GM23338 (cell line): ENCODE measurements at places on chromosomes 16 and 17. TPM values are rescaled to one million over a fixed set of nuclear protein-coding genes. Genes with fewer than 3 reads are reported as not detected.

ALDH3A1 gene
- total RNA-seq: 0.17 and 1.0 TPM in 2 replicates

ZSCAN10 gene
- 434 and 519 TPM in 2 replicates for total RNA-seq

TRAF4 gene
- 117 and 152 TPM in 2 replicates for total RNA-seq

ABCA9 gene
- total RNA-seq: not detected in 2 replicates

CMTM2 gene
- total RNA-seq: not detected in 2 replicates

DNA sequence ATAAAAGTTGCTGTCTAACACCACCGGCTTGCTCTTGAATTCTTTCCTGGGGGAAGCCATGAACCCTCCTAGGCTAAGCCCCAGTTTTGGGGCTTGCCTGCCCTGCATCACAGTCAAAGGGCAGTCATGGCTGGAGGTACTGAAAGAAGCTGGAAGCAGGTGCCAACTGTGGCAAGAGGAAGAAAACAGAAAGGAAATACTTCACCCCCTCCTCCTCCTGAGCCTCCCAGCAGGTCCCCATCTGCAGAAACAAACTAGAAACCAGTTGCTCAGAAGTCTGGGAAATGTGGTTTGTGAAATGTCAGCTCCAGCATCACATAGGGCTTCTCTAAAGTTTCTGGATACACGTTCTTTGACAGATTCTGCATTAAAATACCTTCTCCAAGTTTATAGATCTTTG, 150.0 kb upstream of the PSMD7 start:
- DNase-seq: no peak

- peak; percentile 67 for DNase-seq
These were observed 2.8 kb downstream of the USP22 start for GRCh38 chr17:21039839-21040575.

DNA sequence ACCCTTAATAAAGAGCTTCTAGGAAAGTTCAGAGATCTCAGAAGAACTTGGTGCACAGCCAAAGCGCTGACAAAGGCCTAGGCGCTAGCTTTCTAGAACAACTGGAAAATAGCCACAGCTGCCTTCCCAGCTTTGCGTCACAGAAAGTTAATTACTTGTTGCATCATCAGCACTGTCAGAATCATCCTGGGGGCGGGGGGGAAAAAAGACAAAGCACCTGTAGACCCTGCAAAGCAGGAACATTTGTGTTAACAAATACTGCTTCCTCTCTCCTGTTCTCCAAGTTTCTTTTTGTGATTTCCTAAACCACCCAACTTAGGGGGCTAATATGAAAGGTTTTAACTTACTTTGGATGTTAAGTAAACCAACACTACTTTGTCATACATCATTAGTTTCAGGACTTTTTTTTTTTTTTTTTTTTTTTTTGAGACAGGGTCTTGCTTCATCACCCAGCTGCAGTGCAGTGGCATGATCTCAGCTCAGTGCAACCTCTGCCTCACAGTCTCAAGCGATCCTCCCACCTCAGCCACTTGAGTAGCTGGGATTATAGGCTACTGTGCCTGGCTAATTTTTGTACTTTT, 4.8 kb upstream of the AARSD1 start:
- no peak for DNase-seq

- DNase-seq: no peak
These were observed 6.0 kb downstream of the GGNBP2 start for GRCh38 chr17:36550491-36551417.

GRCh38 chr17:80929449-80929848, 62.2 kb upstream of the CHMP6 start:
- DNase-seq: no peak

DNA sequence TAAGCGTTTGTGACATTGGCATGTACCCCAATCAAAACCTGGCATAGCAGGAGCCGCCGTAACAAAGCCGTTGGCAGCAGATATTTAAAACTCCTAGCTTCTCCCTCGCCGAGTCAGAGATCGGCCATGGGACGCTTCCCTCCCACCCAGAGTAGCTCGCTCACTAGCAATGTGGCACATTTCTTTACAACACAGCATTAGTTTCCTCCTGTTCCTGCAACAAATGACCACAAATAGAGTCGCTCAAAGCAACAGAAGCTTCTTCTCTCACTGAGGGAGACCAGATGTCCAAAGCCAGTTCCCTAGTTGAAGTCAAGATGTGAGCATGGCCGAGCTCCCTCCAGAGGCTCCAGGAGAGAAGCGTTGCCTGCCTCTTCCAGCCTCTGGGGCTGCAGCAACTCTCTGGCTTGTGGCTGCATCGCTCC, 106.7 kb downstream of the RBFOX3 start:
- peak; percentile 26 for DNase-seq
